ENCODE measurements at places on chromosomes 3 and 15. TPM values are rescaled to one million over a fixed set of nuclear protein-coding genes. Genes with fewer than 3 reads are reported as not detected.

- no peak for DNase-seq
Measured at GRCh38 chr3:15044326-15044725, 20.8 kb downstream of the MRPS25 start.

GRCh38 chr3:14351617-14352001 is 50.8 kb upstream of the SLC6A6 start:
- DNase-seq: no peak

COL8A1 gene
- 187 TPM for total RNA-seq

QTRT2 gene
- 13.3 TPM for total RNA-seq

DNA sequence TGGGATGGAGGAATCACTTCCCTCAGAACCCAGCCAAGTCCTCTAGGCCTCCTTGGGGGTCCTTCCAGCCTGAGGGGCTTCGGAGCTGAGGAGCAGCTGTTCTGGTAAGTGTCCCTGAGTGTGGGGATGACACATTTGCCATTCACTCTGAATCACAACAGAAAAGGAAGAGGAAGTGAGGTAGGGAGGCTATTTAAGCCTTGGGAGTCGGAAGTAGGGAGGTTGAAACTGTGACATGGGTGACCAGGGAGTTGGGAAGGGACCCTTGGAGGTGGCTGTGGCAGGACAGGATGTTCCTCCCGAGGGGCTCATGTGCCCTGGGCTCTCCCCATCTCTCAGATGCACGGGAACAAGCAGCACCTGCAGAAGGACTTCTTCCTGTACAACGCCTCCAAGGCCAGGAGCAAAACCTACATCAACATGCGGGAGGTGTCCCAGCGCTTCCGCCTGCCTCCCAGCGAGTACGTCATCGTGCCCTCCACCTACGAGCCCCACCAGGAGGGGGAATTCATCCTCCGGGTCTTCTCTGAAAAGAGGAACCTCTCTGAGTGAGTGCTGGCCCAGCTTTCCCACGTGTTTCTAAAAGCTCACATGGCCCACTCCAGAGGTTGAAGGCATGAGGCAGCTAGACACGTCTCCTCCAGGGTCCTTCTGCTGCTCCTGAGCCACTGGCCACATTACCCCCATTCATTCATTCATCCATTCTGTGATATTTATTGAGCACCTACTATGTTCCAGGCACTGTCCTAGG is 43.3 kb downstream of the CAPN3 start:
- DNase-seq: no peak

GRCh38 chr15:67117370-67117769 is 52.0 kb downstream of the SMAD3 start:
- DNase-seq: no peak

- no peak for DNase-seq
Measured at GRCh38 chr15:48002767-48003166, 118.0 kb upstream of the SLC24A5 start.

DNA sequence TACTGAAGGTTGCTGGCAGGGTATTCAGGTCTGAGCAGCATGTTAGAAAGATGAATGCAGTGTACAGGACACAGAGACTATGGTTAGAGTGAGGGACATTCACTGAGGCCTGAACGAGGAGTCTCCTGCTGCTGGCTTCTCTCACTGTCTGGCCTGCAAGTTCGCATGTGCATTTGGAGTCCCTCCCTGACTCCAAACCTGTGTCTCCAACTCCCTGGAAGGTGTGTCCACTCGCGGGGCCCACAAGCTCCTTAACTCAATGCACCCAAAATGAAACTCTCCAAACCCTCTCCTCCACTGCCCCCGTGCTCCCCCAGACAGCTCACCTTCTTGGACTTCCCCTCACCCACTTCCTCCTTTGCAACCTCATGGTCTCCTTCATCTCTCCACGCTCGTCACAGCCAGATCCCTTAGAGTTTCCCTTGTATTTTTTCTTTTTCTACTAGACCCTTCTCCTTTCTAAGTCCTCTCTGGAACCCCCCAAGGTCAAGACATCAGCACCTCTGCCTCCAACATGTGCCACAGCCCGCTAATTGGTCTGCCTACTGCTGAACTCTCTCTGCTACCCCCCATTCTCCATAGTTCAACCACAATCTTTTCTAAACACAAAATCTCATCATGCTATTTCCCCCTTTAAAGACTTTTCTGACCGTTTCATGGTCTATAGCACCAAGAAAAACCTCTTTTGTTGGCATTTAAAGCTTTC is 58.3 kb downstream of the HES1 start:
- DNase-seq: no peak

- DNase-seq: no peak
Measured at GRCh38 chr3:13718436-13718835, 161.4 kb downstream of the WNT7A start.

CHRM5 gene
- total RNA-seq: not detected

MME gene
- 11.6 TPM for total RNA-seq

GRCh38 chr3:42829628-42830436 is 20.6 kb downstream of the ACKR2 start:
- no peak for DNase-seq

- DNase-seq: no peak
Measured at GRCh38 chr3:31050296-31050695, 155.8 kb upstream of the GADL1 start.

GRCh38 chr3:69737392-69737791 is 1.9 kb upstream of the MITF start:
- no peak for DNase-seq
